ENCODE measurements at places on chromosomes 7 and 10.

DNA sequence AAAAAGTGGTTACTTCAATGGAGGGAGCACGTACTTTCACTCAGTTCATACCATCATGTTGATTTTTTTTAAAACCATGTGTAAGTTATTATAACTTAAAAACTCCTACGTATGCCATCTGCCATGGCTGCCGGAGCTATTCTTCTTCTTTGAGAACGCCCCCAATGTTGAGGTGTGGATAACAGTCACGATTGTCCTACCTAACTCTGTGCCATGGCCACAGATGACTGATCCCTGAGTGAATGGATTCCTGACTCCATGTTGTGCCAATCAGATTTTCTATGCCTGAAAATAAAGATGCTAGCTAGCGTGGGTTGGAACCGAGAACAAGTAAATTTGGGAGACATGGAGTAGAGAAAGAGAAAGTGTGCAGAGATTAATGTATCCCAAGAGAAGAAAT, 5.3 kb downstream of the MCMBP start:
- DNase-seq: no peak

DNA sequence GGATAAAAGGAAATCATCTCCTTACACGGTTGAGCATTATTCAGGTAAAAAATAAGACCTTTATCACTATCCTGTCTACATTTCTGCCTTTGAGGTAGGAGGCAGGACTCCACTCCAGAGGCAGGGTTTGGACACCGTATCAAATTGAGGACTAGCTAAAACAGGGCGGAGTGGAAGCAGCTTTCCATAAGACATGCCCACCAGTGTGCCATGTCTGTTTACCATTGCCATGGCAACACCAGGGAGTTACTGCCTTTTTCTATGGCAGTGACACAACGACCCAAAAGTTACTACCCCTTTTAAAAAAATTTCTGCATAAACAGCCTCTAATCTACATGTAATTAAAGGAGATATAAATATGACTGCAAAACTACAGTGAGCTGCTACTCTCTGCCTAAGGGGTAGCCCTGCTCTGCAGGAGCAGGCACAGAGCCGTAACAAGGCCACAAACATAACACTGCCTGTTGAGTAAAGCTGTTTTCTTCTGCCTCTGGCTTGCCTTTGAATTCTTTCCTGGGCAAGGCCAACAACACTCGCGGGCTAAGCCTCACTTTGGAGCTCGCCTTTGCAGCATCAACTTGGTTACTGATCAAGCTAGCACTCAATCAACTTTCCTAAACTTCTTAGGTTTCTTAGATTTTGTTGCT, 26.5 kb downstream of the DGKB start:
- no peak for DNase-seq

DNA sequence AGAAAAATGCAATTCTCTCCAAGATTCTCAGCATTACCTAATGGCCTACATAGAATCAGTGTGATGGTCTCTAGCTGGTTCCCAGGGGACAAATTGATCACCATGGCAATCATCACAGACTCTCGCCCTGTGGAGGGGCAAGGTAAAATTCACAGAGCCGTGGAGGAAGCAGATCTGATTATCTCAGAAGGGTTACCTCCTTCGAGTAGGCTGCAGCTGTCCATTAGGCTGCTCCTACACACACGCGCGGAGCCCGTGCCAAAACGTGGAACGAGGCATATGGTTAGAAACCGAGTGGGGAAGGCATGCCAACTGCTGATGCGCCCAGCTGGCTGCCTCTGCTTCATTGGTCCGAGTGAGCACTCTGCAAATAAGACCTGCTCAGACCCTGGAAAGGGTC, 52.8 kb upstream of the PTER start:
- no peak for DNase-seq

DNA sequence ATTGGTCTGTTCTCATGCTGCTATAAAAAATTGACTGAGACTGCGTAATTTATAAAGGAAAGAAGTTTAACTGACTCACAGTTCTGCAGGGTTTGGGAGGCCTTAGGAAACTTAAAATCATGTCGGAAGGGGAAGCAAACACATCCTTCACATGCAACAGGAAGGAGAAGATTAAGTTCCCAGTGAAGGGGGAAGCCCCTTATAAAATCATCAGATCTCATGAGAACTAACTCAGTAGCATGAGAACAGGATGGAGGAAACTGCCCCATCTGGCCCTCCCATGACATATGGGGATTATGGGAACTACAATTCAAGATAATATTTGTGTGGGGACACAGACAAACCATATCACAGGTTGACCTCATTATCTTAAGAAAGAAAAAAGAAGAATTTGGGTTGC, 134.5 kb downstream of the PPP1R3A start:
- DNase-seq: no peak

DNA sequence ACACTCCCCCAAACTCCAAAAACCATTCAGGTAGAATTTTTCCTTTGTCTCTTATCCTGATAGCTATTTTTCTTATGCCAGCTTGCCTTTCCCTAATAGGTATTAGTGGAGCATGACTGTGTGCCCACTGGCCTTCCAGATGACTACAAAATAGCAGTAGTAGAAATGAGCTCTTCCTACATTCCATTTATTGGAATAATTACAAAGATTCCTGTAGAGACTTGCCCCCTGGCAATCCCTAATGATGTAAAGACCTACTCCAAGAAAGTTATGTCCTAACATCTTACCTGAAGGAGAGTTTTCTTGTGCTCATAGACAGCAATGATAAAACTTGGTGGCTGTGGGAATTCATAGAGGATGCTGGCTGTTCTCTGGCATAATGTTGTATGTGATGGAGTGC, 501.8 kb downstream of the GATA3 start:
- no peak for DNase-seq

DNA sequence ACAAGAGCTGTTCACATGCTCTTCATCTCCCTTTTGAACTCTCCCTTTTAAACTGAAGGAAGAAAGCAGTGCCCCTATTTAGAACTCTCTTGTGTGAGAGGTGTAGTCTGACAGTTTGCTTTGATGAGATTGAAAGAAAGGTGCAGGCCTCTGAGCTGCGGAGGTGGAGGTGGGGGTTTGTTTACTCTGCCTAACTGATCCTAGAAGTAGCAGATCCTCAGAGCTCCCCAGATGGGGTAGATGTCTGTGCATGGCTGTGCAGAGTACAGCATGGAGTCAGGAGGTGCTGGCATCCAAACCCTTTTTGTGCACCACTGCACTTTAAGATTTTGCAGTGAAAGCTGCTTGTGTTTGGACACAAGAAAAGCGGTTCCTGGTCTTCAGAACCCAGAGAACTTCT, 58.3 kb downstream of the MINDY4 start:
- DNase-seq: no peak

DNA sequence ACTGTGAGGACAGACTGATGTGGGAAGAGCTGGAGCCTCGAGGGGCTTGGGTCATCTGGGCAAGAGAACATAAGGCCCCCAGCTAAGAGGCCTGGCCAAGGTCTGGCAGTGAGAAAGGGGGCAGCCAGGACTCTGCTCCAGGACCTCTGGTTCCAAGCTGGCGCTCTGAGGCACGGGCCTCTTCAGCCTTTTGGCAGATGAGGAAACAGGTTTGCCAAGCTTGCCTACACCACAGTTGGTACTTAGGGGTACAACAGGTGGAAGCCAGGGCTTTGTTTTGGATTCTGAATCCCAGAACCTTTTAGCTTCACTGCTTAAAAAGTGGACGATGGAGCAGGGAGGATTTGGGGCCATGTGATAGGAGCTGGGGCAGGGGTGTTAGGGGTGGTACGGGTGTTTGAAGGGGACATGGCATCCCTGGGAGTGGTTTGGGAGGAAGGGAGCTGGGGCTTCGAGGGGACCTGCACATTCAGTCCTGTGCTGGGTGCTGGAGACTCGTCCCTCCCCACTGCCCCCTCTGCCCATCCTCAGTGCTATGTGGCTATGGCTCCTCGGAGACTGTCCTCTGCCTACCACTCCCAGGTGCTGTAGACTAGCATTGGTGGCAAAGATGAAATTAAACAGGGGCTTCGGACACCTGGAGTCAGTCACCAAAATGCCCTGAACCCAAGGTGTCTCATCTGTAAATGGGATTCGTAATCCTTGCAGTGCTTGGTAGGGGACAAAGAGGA, 30.3 kb downstream of the ZNF775 start:
- DNase-seq: no peak

- DNase-seq: no peak
Measured at GRCh38 chr10:65943451-65943850, 982.4 kb upstream of the LRRTM3 start.

- DNase-seq: no peak
Measured at GRCh38 chr10:117594722-117595121, 52.2 kb downstream of the EMX2 start.

DNA sequence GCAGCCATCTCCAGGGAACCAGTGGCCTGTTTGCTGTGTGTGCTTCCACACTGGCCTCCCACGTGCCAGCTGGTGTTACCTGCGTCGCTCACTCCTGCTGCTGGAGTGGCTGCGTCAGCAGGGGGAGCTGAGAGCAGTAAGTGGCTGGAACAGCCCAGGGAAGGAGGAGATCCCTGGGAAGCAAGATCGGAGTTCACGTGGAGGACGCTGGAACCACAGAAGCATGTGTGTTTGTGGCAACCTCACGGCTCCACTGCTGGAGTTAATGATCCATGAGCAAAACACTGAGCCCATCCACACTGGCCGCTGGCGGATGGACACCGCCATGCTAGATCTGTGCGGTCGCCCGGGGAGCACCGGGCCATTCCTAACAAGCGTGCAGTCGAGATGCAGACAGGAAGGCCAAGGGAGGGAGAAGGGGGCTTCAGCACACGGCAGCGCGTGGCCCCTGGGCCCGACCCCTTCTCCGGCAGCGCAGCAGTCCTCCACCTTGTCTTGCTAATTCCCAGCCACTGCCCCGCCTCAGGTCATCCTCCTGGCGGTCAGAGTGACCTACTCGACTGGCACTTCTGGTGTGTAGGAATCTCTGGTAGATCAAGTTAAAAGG, 68.5 kb upstream of the EEPD1 start:
- no peak for DNase-seq

- DNase-seq: no peak
Measured at GRCh38 chr7:73433924-73434700, 534 bp downstream of the FZD9 start.

DNA sequence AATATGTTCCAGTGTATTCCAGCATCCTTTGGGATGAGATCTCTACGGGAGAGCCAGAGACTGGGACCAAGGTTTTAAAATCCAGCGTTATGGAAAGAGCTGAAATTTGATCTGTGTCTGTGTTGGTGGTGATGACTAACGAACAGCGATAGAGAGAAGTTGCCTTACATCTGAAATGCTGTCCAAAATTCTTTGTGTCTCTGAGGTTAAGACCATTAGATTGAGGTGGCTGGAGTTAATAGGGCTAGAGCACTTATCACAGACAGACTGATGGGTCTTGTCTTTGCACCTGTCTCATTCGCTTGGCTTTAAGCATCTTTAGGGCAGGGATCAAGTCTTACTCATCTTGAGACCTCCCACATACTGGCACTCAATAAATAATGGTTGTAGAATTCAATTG, 41.0 kb upstream of the RAPGEF5 start:
- no peak for DNase-seq

GRCh38 chr7:82701949-82702348, 258.4 kb upstream of the CACNA2D1 start:
- DNase-seq: no peak

GRCh38 chr10:50318129-50318528, 66.8 kb upstream of the ASAH2 start:
- DNase-seq: no peak

- no peak for DNase-seq
Measured at GRCh38 chr10:19845503-19846368, 29.5 kb downstream of the PLXDC2 start.

- DNase-seq: no peak
Measured at GRCh38 chr7:44769776-44770294, 21.2 kb downstream of the ZMIZ2 start.

DNA sequence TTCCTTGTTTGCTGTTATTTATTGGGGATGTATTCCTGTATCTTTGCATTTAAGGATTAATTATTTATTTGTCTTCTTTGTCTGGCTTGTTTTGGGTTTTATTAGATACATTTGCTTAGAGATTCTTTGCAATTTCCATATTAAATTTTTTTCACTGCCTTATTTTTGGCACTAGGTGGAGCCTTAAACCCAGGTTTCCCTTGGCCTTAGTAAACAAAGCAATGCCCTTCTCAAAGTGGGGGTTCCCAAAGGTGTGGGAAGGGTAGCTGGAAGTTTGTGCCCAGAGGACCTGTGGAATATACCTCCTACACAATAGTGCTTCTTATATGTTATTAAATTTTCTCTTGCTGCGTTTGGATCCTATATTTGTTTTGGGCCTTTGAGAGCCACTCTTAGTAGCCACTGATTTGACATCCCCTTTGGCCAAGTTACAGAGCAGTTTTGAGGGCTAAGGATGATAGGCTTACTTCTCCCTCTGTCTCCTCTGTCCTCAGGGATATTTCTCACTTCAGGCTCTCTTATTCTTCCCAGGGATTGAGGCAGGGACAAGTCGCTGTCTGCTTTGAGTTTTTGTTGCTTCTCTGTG, 162.3 kb downstream of the ITGB1 start:
- no peak for DNase-seq

GRCh38 chr7:100670074-100670473, 3.5 kb upstream of the GNB2 start:
- no peak for DNase-seq

DNA sequence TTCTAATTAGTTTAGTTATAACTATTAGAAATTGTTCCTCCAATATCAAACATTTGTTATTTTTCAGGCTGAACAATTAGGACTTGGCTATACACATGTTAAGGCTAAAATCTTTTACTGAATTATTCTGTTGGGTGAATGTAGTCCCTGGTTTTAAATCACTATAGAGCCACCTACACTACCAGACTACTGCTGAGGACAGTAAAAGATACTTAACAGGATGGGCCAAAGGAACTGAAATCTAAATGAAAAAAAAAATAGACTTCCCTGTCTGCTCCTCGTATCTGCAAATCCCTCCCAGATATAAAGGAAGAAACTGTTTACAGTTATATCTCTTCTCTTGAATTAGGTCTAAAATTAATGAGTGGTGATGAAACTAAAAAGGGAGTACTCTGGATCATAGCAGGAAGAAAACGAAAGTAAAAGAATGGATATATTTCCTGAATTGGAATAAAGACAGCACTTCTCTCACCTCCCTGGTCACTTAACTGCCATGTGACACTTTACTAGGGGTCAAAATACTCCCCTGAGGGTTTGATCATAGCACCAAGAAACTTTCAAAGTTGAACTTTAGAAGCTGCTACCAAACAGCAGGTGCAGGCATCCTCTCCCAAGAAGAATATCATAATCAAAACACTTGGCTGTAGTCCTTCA, 12.7 kb downstream of the FBXW4 start:
- no peak for DNase-seq

- no peak for DNase-seq
Measured at GRCh38 chr7:81248420-81248819, 329.6 kb upstream of the SEMA3C start.

- peak; percentile 12 for DNase-seq
Measured at GRCh38 chr7:37833107-37833817, 15.1 kb upstream of the NME8 start.

Data from activated gamma-delta T cell treated with anti-CD3 and anti-CD28 coated beads, Interleukin-2, amount 50 U/mL, for 16 hours (primary cell).